ENCODE measurements at places on chromosomes 7 and 10.

DNA sequence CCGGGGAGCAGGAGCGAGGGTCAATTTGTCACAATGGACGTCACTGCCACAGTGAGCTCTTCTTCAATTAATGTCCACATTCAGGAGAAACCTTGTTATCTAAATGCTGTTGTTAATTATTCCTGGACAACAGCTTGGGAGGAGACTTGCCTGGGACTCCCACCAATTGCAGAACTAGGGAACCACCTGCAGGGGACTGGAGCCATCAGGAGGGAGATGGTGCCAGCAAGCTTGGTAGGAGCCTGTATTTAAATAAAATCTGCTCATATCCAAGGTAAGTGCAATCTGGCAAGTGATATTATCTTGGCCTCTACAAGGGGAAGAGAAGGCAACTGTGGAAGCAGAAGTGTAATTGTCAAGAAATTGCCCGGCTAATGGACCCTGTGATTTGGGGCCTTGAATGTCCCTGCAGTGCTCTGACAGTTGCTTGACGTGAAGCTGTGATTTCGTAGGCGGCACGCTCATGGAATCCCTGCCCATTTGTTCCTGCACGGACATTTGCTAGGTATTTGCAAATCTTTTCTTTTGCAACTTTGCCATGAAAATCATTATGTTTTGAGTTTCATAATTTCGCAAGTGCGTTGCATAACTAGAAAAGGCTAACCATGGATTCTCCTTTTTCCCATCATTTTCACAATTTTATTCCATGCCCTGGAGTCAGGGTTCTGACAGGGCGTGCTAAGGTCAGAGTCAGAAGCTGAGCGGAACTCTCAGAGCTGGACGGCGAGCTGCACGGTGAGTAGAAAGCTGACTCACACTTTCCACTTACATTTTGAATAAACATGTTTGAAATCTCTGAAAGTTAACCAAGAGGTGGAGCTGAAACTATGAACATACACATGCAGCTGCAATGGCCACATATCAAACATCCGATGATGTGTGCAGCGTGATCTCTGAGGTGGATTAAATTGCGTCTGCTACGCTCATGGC is 84.9 kb upstream of the TCERG1L start:
- no peak for DNase-seq

- DNase-seq: no peak
These were observed 8.7 kb upstream of the BAMBI start for GRCh38 chr10:28668363-28669226.

GRCh38 chr7:154484943-154485342 is 432.7 kb downstream of the DPP6 start:
- DNase-seq: no peak

- DNase-seq: no peak
These were observed 147.2 kb upstream of the FAM171A1 start for GRCh38 chr10:15518250-15518649.

GRCh38 chr10:123974406-123974805 is 82.8 kb upstream of the CPXM2 start:
- no peak for DNase-seq

GRCh38 chr7:116340943-116341907 is 130.9 kb downstream of the TES start:
- no peak for DNase-seq

DNA sequence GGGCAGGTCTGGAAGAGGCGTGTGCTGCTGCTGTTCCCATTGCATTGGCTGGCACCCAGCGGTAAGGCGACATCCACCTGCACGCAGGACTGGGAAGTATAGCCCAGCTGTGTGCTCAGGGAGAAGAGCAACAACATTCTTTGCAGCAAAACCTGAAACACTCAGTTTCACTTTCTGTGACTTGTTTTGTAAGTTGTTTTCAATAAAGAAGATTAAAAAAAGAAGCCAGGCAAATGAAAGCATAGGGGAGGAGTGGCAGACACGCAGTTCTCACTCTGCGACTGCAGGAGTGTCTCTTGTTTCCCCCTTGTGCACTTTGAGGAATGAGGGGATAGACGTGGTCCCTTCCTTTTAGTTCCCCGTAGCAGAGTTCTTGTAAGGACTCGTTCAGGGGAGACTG is 5.8 kb downstream of the FBH1 start:
- DNase-seq: peak; percentile 45

DNA sequence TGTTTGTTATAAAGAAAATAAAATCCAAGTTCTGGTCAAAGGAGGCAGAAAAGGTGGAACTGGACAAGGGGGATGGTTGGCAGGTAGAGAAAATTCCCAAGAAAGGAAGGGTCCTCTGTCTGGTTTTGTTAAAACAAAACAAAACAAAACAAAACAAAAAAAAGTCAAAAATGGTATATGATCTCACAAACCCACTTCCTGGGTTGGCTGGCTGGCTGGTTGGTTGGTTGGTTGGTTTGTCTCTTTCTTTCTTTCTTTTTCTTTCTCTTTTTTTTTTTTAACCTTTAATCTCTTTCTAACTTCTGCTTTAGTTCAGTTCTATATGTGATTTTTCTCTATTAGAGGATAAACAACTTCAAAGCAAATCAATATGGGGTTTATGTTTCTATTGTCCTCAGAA is 41.1 kb upstream of the CPN1 start:
- DNase-seq: no peak

DNA sequence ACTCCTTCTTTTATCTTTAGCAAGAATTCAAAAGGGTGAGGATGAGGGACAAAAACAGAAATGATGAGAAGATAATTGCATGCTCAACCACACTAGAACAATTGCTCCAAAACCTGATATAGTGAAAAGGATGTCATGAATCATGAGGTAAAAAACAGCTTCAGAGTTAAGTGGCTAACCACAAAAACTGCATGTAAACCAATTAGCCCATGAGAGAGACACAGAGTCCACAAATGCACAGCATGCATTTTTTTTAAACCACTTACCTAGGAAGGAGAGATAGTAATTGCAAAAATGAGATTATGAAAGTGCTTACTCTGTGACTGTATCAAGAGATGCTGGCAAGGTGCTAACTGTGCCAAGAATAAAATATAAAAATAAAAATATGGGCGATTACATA is 132.9 kb downstream of the MBL2 start:
- DNase-seq: no peak

GRCh38 chr10:73881221-73881919 is 7.0 kb upstream of the CAMK2G start:
- DNase-seq: no peak

DNA sequence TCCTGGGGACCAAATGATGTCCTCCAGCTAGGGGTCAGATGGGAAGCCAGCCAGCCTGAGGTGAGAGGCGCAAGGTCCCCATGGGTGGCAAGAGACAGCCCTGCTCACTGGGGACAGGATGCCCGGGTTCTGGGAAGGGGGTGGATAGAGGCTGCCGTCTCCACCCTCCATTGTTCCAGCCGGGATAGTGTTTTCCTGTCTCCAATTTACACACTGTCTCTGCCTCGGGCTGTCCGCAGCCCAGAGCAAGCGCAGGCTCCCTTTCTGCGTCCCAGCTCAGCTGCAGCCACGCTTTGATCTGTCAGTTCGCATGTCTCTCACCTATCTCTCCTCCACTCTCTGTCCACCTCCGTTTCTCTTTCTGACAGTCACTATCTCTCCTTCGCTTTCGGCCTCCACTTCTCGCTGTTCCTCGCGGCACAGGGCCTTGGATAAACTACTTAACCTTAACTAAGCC is 2.1 kb downstream of the EPHB4 start:
- DNase-seq: no peak

- DNase-seq: no peak
These were observed 54.0 kb upstream of the ABCB5 start for GRCh38 chr7:20561466-20561865.

GRCh38 chr7:38284553-38284952 is 11.1 kb upstream of the TARP start:
- DNase-seq: no peak

GRCh38 chr7:123538189-123538714 is 3.9 kb upstream of the IQUB start:
- no peak for DNase-seq

- no peak for DNase-seq
These were observed 173.5 kb downstream of the KCNMA1 start for GRCh38 chr10:77463967-77464745.

DNA sequence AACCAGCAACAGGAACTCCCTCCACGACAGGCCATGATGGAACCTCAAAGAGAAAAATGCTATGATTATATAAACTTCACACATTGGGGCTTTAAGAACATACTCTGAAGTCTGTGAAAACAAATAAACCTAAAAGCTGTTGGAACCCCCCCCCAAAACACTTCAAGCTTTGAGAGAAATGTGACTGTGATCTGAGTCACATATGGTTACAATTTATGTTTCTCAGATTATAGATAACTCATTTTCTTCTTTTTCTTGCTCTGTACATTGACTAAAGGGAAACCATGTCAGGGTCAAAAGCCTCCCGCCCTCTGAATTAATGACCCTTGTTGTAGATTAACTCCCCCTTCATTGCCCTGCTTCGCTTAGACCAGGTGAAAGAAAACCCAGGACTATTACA is 15.8 kb downstream of the VOPP1 start:
- no peak for DNase-seq

DNA sequence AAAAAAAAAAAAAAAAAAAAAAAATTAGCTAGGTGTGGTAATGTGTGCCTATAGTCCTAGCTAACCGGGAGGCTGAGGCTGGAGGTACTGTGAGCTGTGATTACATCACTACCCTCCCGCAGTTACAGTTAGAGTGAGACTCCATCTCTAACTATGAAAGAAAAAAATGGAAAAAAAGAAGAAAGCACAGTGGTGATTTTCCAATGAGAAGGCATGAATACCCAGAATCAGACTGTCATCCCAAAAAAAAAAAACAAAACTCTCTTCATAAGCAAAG is 269.9 kb upstream of the MKLN1 start:
- no peak for DNase-seq

DNA sequence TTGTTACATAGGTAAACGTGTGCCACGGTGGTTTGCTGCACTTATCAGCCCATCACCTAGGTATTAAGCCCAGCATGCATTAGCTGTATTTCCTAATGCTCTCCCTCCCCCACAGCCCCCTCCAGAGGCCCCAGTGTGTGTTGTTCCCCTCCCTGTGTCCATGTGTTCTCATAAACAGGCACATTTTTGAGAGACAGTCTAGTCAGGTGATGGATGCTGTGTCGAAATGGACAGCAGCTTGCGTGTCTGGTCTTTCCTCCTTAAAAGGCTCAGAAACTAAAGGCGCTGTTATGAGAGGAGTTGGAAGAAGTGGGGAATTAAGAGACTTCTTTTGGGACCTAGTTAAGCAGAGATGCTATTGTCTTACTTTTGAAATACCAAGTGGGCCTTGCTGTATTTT is 296.0 kb downstream of the BBS9 start:
- DNase-seq: no peak

- no peak for DNase-seq
These were observed 178.6 kb upstream of the BET1 start for GRCh38 chr7:94182721-94183120.

DNA sequence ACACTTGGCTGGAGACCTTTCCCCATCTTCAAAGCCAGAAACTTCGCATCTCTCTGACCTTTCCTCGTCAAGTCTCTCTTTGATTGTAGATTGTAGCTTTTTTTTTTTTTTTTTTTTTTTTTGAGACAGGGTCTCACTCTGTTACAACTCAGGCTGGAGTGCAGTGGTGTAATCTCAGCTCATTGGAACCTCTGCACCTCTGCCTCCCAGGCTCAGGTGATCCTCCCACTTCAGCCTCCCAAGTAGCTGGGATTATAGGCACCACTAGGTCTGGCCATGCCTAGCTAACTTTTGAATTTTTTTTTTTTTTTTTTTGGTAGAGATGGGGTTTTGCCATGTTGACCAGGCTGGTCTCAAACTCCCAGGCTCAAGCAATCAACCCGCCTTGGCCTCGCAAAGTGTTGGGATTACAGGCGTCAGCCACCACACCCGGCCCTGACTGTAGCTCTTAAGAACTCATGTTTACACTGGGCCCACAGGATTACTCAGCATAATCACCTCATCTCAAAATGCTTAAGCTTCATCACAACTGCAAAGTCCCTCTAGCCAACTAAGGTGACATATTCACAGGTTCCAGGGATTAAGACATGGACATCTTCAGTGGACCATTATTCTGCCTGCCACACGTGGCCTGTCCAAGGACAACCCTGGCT is 11.7 kb downstream of the POLL start:
- no peak for DNase-seq

- DNase-seq: no peak
These were observed 7.2 kb upstream of the SRI start for GRCh38 chr7:88226886-88227516.

DNA sequence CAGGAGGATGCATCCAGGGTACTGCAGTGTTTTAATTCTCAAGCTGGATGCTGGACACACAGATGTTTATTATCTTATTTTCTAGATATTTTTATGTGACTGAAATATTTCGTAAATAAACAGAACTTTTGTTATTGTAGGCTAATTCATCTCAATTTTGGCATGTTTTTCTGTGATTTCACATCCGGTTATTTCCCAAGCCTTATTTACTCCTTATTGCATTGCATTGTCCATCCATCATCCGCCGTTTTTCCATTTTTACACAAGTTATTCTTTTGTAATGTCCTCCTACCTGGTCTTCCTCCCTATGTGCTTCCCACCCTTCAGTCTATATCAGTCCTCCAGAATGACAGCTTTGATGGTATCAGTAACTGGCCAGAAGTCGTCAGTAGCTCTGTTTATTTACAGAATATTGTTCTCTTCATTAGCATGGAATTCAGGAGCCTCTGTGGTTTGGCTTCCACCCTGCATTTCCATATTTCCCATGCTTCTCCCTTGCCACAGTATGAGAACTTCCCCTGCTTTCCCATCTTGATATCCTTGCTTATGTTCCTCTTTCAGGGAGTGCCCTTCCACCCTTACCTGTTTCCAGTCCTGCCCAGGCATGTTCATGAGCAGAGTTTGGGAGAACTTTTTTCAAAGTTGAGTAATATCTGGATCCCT is 16.1 kb downstream of the GNAI1 start:
- no peak for DNase-seq

GRCh38 chr10:132148261-132149251 is 38.2 kb upstream of the DPYSL4 start:
- no peak for DNase-seq

All from GM12878 (cell line).